HS-27A (cell line): ENCODE measurements at places on chromosomes 5 and 9.

DNA sequence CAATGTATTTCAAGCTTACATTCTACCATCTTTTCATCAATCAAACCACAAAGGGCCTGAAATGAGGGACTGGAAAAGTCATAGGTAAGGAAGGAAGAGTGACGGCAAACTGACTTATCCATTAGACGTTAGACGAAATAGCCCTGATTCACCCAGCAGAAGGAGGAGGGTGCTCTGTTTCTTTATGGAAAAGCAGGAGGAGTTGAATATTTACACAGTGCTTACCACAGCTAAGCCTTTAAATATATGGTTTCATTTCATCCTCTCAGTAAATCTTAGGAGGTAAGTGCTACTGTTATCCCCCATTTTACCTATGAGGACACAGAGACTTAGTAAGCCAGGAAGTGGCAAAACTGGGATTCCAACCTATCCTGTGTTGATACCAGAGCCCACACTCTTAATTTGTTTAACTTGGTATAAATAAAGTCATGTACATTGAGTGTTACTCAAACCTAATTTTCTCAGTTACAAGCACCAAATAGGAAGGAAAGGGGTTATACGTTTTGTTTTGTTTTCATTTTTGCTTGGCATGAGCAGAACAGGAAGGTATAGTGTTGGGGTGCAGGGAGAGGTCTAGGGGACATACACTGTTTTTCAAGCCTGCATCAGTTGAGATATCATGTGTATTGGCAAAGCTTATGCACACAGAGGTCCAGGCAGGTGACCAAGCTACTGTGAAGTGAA, 98.1 kb upstream of the IFNK start:
- DNase-seq = no peak

GRCh38 chr5:124132843-124133242, 613.6 kb downstream of the ZNF608 start:
- no peak for DNase-seq

DNA sequence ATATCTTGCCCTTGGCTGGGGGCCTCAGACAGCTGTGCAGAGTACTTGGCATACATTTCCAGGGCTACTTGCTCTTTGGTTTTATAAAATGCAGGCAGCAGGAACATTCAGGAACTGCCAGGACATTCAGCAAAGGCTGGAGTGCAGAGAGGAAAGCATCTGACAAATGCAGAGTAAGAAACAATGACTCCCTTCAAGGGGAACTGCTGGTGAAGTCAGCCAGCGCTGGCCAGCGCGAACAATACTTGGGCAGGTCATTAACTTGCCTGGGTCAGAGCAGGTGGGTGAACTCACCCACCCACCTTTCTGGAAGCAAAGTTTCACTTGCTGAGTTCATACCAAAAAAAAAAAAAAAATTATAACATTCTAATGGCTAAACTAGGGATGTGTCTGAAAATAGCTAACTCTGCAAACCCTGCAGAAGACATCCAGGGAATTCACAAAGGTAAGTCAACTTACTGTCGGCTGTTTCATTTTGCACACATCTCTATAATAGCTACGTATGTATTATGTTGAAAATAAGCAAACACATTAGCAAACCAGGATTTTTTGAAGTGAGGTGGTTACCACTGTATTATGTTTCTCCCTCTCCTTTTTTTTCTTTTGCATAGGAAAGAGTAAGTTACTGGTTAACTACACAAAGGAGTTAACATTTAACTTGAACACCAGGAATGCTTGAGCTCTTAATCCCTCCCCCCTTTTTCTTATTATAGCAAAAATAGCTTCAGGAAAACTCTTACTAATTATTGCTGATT, 152.2 kb downstream of the GLIS3 start:
- DNase-seq = no peak

GRCh38 chr5:19497229-19497815, 490.7 kb downstream of the CDH18 start:
- no peak for DNase-seq

DNA sequence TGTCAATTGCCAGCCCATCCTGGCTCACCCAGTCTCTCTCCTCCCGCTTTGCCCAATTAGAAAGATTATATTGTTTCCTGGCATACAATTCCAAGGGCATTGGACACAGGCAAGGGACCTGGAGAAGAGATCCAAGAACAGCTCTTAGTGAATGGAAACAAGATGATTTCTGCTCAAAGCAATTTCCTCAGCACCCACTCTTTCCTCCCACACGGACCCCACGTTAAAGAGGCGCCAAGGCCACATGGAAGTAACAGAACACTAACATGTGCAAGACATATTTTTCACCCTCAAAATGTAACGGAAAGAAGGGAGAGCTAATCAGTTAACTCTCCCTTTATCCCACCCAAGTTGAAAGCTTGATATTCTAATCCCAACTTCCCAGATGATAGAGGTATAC, 111.2 kb downstream of the LHFPL2 start:
- DNase-seq = no peak

- no peak for DNase-seq
Measured at GRCh38 chr9:127189628-127190027, 67.2 kb upstream of the ANGPTL2 start.
